Liver (tissue), 10 donors: ENCODE measurements at places on chromosomes 11 and 22.

DNA sequence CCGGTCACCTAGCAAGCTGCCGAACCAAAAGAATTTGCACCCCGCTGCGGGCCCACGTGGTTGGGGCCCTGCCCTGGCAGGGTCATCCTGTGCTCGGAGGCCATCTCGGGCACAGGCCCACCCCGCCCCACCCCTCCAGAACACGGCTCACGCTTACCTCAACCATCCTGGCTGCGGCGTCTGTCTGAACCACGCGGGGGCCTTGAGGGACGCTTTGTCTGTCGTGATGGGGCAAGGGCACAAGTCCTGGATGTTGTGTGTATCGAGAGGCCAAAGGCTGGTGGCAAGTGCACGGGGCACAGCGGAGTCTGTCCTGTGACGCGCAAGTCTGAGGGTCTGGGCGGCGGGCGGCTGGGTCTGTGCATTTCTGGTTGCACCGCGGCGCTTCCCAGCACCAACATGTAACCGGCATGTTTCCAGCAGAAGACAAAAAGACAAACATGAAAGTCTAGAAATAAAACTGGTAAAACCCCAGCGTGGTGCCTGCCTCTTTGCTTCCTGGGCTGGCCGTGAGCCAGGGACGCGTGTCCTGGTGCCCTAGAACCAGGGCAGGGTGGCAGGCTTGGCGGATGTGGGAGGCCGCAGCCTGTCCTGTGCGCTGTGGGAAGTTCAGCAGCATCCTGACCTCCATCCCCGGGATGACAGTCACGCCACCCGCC, 13.2 kb downstream of the CCND1 start:
- DNase-seq, result no peak

DNA sequence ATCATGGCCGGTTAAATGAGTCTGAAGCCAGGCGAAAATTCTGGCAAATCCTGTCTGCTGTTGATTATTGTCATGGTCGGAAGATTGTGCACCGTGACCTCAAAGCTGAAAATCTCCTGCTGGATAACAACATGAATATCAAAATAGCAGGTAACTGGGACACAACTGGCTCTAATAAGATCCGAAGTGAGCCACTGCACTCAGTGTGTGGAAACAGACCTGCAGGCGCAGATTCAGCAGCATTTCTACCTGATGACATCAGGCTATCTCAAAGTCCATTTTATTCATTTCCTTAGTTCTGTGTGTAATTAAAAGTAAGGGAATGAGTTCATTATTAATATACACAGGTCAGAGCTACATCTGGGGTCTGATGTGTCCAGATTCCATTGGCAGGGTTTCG, 78.2 kb downstream of the PPP2R1B start:
- no peak for DNase-seq

DNA sequence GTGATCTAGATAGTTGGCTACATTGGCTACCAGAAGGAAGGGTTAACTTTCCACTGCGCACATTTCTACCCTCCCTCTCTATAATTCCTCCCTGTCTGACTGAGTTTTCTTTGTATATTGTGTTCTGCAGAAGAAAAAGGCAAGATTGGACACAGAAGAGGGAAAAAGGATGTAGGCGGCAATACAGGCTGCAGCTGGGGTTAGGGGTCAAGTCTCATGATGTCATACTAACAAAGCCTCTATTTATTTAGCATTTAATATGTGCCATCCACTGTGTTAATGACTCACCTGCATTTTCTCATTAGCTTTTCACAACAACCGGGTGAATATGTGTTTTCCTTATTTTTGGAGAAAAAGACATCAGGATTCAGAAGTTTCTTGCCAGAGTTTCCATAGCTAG, 2.0 kb downstream of the FAM83F start:
- no peak for DNase-seq

- no peak for DNase-seq
Observed at GRCh38 chr11:46917109-46917761, 1.1 kb downstream of the LRP4 start.

GRCh38 chr11:59479906-59480305, 6.8 kb downstream of the OR4D10 start:
- no peak for DNase-seq
